ENCODE measurements at places on chromosomes 11 and 22.

DNA sequence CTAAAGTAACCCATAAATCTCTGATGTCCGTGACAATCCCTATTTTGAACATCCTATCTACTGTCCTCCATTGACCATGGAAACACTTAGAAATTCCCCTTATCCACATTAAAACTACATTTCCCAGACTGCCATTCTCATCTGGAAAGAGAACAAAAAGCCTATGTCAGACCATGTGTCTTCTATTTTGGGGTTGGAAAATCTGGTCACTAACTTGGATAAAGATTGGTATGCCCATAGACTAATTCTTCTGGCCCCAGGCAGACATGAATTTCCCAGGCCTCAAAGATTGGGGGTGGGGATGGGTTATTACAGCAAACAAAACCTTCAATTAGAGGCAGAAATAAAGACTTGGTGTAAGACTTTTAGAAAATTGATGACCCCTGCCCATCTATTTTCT is 30.9 kb upstream of the CREB3L1 start:
- DNase-seq, result no peak

DNA sequence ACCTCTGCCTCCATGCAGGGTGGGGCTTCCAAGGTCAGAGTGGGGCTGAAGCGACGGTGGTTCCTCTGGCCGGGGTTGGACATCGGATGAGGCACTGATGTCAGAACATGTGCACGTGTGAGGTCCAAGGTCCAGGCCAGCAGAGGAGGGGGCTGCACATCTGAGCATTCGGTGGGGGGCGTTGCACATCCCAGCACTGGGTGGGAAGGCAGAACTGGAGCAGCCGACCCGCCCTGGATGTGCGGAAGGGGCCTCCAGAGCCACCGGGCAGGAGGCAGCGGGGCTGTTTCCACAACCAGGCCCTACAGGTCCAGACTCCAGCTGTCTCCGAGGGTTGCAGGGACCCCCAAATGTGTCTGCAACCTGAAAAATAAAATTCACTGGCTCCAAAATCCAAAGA is 271.0 kb downstream of the CTTN start:
- DNase-seq, result no peak

- no peak for DNase-seq
Observed at GRCh38 chr11:18265949-18266348, at the start of gene SAA1. Gene SAA1 (plus strand): TSS chr11:18266264. CDS start chr11:18266888, 624 bp downstream.

DNA sequence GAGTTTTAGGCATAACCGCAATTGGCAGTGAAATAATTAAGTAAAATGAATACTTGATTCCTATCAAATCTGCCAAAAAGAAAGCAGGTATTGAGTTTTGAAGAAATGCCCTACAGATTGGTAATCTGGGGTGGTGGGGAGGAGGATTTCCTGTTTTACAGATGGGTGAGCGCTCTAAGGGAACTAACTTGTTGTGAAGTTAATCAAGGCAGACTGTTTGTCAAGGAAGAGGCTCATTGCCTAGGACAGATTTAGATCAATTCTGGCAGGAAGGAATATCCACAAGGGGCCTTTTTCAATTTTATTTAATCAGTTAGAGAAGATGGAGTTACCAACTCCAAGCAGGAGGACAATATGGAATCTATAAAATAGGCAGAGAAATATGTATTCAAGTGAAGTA is 271.5 kb upstream of the CCDC90B start:
- no peak for DNase-seq

- DNase-seq, result no peak
Observed at GRCh38 chr11:18308242-18308641, 13.7 kb downstream of the HPS5 start.

All from hematopoietic multipotent progenitor cell treated with erythropoietin and hydrocortisone succinate and interleukin-3 and kit ligand, for 4 days (in vitro differentiated cells).